SK-N-SH (cell line): ENCODE measurements at places on chromosomes 6 and 20. TPM values are rescaled to one million over a fixed set of nuclear protein-coding genes. Genes with fewer than 3 reads are reported as not detected.

The NKAIN4 gene
- polyA plus RNA-seq = not detected in 2 replicates

DNA sequence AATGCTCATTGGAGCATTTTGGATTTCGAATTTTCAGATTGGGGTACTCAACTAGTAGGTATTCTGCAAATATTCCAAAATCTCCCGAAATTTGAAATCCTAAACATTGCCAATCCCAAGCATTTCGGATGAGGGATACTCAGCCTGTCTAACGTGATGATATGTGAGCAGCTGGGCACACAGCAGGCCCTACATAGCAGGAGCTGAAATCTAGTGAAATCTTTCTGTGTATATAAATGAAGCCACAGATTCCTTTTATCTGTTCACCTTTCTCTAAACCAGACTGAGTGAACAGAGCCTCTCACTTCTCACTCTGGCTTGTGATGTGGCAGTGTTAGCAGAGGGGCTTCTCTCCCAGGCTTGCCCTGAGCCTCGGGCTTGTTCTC, 17.8 kb downstream of the STX16 start:
- peaks cover 55% of the 10 kb centered on the region for H3K36me3 ChIP-seq
- no peak overlapping the region for H3K4me3 ChIP-seq
- 0 out of 2 replicates have a peak, but pooled peaks cover 8% of the 10 kb centered on the region for H3K4me1 ChIP-seq
- no peak overlapping the region for H3K27ac ChIP-seq
- no peaks in the 10 kb centered on the region for H3K27me3 ChIP-seq

GRCh38 chr6:111205502-111205901, 118.2 kb downstream of the SLC16A10 start:
- DNase-seq = no peak
- no peaks in the 10 kb centered on the region for H3K4me1 ChIP-seq
- no peak overlapping the region for H3K4me3 ChIP-seq

The CLVS2 gene
- polyA plus RNA-seq = 0.05 TPM in 2 replicates

DNA sequence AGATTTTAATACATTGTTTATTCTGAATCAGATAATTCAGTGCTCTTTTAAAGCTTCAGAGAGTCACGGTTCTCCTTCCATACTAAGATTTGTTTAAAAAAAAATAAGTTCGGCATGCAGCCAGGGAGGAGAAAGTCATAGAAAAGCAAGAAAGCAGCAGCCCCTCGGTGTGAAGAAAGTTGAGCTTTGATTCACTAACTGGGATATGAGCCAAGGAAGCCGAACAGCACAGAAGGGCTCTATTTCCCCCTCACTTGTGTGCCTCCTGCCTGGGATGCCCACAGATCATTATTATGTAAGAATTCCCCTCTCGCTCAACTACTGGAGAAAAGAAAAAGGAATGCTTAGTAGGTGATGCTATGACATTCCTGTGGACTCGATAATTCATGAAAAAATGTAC, 69.3 kb upstream of the SYNJ2 start:
- H3K4me1 ChIP-seq = peaks cover 13% of the 10 kb centered on the region
- no peak overlapping the region for H3K4me3 ChIP-seq
- no peak for DNase-seq
- peaks cover 60% of the 10 kb centered on the region for H3K36me3 ChIP-seq

The SGK2 gene
- 0.21 and 0.57 TPM in 2 replicates for polyA plus RNA-seq

DNA sequence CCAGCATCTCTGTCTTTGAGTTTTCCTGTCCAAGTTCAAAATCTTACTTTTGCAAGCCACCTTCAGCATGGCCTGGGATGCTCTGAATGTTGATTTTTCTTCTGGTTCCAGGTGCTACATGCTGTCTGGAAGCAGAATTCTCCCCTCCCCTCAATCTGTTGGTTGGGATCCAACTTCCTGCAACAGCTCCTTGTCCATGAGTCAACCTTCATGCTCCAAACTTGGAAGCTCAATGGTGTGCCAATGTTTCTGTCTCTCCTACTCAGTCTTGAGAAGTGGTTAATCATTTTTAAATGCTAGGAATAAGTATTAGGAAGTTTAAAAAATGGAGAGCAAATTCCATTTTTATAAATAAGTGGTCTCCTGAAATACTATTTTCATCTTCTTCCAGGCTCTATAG, 33.2 kb upstream of the PLEKHG1 start:
- no peaks in the 10 kb centered on the region for H3K36me3 ChIP-seq
- H3K4me1 ChIP-seq = no peaks in the 10 kb centered on the region
- no peak overlapping the region for H3K4me3 ChIP-seq
- H3K27me3 ChIP-seq = no peaks in the 10 kb centered on the region

DNA sequence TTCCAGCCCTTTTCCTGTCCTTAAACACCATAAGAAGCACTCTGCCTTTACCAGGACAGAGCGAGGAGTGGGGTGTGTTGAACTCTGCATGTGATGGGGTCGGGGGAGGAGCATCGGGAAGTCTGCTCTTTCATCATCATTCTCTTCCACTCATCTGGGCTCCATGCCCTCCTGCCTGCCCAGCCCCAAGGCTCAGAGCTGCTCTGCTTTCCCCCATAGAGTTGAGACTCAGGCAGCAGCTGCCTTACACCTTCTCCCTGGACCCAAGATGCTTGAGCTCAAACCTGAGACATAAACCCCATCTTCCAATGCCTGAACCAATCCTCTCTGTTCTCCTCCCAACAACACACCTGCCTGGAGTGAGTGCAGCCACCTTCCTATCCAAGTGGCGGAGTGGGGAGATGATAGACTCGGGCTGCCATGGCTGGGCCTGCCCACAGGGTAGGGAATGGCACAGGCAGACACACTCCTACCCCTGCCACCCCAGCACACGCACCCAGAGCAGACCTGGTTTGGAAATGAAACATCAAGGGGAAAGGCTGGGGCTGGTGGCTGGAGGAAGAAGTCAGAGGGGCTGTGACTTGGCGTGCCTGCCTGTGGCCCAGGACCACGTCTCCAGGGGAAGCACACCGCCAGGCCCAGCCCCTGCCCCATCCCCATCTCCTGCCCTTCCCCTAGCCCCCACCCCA, 28.4 kb downstream of the TFEB start:
- no peaks in the 10 kb centered on the region for H3K36me3 ChIP-seq
- peaks cover 22% of the 10 kb centered on the region for H3K4me1 ChIP-seq
- H3K4me3 ChIP-seq = no peak overlapping the region
- peak overlapping the region; percentile 4; the same call in 1 of the 2 replicates for H3K27ac ChIP-seq

The RPS21 gene
- polyA plus RNA-seq = 11,376 and 16,625 TPM in 2 replicates

The GPR6 gene
- polyA plus RNA-seq = not detected in 2 replicates

GRCh38 chr6:156809034-156809433, 31.9 kb downstream of the ARID1B start:
- H3K27me3 ChIP-seq = no peaks in the 10 kb centered on the region
- no peak for DNase-seq
- peak overlapping the region; percentile 43 for H3K27ac ChIP-seq
- no peaks in the 10 kb centered on the region for H3K36me3 ChIP-seq
- H3K4me1 ChIP-seq = peaks cover 15% of the 10 kb centered on the region; the same call in 1 of the 2 replicates

The SYCP2L gene
- 0.82 and 1.5 TPM in 2 replicates for polyA plus RNA-seq
